ENCODE measurements at places on chromosomes 12 and 14.

DNA sequence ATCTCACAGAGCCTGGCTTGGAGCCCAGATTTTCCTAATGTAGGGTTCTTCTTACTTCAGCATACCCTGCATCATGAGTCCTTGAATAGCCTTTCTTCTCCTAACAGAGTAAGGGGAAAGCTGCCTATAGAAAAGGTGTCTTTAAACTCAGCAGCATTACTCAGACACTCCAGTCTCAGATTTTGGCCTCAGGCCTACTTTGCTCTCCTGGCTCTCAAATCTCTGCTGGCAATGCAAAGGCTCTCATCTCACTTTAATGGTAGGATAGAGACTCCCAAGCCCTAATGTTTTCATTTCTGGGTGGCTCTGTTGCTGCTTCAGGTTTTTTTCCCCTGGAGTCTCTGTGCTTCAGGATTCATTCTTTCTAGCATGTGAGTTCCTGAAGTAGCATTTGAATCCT is 9.1 kb upstream of the NKX2-8 start:
- no peak for DNase-seq

GRCh38 chr12:52552055-52552454 is 890 bp downstream of the KRT71 start:
- DNase-seq: no peak

DNA sequence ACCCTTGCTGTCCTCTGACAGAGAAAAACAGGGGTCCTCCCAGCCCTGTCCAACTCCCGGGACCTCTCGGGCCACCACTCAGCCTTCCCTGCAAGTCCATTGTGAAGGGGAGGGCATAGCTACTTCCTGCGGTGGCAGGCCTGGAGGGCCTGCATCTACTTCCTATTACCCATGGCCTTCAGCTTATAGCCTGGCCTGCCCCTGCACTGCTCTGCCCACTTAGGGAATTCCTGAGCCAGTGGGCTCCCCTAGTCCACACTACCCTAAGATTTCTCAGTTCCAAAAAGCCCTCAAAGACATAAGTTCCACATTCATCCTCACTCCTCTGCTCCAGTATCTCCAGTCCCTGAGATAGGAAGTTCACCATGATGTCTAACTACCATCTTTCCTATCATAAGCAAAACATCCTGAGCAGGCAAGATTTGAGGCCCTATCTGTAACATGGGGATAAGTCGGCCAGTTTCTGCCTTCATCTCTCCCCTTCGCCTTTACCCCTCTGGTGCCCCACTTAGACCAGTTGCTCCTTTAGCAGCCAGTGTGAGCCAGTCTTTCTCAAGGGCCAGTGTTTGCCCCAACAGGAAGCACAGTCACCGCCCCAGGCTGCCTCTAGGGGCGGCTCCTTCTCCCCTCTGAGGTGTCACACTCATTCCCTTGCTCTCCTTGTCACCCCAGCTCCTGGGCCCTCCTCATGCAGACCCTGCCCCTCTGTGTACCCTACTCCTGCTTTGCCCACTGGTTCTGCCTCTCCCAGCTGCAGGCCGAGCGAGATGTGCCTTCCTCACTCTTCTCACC is 10.9 kb downstream of the HDAC7 start:
- no peak for DNase-seq

DNA sequence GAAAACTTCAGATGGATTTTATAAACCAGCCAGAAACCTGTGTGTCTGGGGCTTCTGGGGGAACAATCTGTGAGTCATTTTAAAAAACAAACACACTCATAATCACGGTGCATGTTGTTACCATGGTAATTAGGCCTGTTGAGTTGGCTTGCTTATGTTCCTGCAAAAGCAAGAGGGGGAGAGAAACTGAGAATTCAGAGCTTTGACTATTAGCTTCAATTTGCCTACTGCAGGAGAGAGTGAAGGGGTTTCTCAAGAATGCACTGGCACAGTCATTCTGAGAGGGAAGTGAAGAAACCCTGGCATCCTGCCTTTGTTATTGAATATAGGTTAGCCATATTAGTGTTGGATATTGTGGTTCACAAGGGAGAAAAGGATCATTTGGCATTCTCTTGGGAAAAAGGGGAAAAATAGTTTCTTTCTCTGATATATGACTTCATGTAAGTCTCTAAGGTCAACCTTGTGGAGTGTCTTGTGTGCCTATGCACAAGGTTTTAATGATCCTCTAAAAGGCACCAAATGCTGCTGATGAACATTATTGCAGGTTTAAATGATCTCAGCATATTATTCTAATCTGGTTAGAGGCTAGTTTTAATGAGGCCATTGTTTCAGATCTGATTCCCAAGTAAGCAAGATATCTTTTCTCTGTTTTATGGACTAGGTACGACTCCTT is 12.9 kb downstream of the GNG2 start:
- peak; percentile 91 for DNase-seq

- no peak for DNase-seq
Observed at GRCh38 chr12:52663420-52663819, 11.4 kb upstream of the KRT2 start.

DNA sequence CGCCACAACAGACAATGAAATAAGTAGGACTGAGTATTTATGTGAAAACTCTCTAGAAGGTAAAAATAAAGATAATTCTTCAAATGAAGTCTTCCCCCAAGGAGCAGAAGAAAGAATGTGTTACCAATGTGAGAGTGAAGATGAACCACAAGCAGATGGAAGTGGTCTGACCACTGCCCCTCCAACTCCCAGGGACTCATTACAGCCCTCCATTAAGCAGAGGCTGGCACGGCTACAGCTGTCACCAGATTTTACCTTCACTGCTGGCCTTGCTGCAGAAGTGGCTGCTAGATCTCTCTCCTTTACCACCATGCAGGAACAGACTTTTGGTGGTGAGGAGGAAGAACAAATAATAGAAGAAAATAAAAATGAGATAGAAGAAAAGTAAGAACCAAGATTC is 82.7 kb downstream of the VEZT start:
- no peak for DNase-seq

GRCh38 chr12:52473768-52474167 is at the start of gene KRT6C:
Gene KRT6C (minus strand): TSS chr12:52473805. CDS start chr12:52473737, 68 bp downstream.
- DNase-seq: no peak

- no peak for DNase-seq
Observed at GRCh38 chr14:24329736-24330135, 5.1 kb downstream of the ADCY4 start.

DNA sequence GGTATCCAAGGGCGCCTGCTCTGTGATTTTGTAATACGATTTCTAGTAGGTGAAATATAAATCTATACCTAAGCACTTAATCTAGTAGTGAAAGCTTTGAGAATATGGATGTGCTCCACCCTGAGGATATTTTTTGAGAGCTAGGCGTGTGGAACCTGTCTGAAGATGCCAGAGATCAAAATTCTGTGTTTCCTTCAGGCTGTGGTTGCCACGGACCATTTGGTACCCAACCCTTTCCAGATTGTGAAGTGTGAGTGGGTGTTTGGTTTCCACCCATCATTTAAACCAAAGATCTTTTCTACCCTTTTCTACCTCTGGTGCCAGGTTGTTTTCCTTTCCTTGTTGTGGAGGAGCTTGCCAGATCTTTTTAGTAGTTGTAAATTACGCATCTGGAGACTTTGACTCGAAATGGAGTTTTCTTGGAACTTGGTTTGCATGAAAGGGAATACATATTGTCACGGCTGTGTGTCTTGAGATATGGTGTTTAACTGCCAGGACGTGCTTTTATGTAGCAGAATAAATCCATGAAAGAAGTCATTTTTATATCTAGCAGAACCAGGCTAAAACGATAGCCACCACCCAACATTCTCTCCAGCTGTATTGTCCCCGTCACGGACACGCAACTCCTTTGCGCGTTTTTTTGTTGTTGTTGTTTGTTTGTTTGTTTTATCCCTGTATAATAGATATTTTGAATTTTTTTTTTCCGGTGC is 2.2 kb downstream of the LRFN5 start:
- DNase-seq: no peak

- peak; percentile 44 for DNase-seq
Observed at GRCh38 chr12:114674251-114675047, 9.5 kb downstream of the TBX3 start.

GRCh38 chr12:12803186-12803585 is 10.0 kb upstream of the DDX47 start:
- DNase-seq: peak; percentile 81

GRCh38 chr14:59278111-59278510 is 89.6 kb downstream of the DAAM1 start:
- peak; percentile 80 for DNase-seq

DNA sequence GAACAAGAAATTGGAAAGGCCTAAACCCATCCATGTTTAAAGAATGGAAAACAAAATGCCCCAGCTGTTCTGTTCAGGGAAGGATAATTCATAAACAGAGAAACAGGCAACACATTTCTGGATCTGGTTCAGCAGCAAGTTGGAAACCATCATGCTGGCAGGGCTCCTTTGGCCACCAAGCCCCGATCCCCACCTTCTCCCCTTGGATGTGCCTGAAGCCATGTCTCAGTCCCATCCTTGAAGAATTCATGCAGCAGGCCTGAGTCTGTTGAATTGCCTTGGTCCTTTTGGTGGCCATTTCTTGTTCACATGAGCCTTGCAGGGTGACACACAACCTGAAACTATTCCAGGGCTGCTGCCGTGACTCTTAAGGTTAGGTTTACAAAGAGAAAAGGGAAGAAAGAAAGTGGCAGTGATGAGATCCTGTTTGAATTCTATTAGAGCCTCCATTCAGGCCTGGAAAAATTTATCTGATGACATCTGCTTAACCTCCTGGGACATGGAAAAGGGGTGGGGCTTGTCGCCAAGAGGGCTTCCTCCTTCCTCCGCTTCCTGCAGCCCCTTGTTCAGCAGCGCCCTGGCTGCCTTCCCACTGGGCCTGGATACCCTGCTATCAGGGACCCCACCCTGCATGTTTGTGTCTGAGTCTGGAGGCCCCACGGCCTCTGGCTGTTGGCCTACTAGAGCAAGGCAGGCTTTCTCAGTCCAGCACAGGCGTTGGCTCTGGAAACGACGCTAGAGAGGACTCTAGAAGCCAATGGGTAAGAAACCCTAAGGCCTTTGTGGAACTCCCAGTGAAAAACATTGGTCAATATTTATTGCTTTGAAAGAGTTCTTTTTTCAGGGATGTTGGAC is 341.9 kb downstream of the C12orf75 start:
- DNase-seq: peak; percentile 55

GRCh38 chr12:81207664-81208063 is 129.8 kb downstream of the ACSS3 start:
- DNase-seq: no peak

- peak; percentile 12 for DNase-seq
Observed at GRCh38 chr12:105026411-105026810, 40.3 kb downstream of the NOPCHAP1 start.

- DNase-seq: no peak
Observed at GRCh38 chr12:129723260-129723659, 180.6 kb downstream of the TMEM132D start.

- no peak for DNase-seq
Observed at GRCh38 chr12:124750149-124750656, 113.5 kb downstream of the SCARB1 start.

DNA sequence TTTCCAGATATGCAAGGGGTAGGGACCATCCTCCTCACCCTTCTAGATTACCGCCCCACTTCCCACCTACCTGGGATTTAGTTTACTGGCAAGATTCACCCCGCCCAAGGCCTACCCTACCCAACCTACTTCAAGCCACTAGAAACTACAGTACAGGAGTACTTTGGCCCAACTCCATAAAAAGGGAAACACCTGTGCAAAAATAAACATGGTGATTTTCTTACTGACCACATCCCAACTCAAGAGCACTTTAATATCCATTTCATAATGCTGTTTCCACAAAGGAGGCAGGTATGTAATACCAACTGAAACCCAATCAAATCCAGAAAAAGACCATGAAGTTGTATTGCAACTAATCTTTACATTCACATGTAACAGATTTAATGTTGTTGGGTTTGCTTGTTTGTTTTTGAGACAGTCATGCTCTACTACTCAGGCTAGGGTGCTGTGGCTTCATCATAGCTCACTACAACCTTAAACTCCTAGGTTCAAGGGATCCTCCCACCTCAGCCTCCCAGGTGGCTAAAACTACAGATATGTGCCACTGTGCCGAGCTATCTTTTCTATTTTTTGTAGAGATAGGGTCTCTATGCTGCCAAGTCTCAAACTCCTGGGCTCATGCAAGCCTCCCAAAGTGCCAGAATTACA is 41.7 kb upstream of the RAP1B start:
- no peak for DNase-seq

DNA sequence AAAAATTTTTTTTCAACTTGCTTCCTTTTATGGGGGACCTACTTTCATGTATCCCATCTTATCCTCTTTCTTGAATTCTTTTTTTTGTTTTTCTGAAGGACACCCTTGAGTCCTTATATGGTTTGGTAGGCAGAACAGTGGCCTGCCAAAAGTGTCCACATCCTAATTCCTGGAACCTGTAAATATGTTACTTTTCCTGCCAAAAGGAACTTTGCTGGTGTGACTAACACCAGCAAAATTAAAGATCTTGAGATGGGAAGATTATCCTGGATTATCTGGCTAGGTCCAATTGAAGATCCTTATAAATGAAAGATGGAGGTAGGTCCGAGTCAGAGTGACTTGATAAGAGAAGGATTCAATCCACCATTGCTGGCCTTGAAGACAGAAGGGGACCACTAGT is 5.3 kb downstream of the NUBPL start:
- DNase-seq: no peak

DNA sequence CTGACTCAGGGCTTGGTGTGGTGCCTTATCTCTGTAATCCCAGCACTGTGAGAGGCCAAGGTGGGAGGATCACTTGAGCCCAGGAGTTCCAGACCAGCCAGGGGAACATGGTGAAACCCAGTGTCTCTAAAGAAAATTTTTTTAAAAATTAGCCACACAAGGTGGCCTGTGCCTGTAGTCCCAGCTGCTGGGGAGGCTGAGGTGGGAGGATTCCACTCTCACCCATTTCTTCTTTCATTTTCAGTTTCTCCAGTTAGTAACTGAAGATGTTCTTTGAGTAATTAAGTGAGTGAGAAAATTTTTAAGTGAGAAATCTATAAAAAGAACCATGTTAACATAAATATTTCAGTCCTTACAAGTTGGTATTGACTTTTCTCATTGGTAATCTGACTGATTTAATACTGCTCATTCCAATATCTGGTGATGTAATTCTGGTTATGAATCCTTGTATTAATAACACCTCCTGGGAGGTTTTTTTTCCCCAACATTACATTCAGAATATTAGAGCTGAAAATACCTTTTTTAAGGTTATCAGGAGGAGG is 6.1 kb downstream of the METTL3 start:
- peak; percentile 30 for DNase-seq

- no peak for DNase-seq
Observed at GRCh38 chr12:89883630-89884389, 175.2 kb upstream of the ATP2B1 start.

- peak; percentile 9 for DNase-seq
Observed at GRCh38 chr12:11508699-11509098, 113.3 kb upstream of the PRB2 start.

GRCh38 chr12:23204933-23205778 is 580.2 kb downstream of the ETNK1 start:
- peak; percentile 67 for DNase-seq
